ENCODE measurements at places on chromosomes 2 and 18.

DNA sequence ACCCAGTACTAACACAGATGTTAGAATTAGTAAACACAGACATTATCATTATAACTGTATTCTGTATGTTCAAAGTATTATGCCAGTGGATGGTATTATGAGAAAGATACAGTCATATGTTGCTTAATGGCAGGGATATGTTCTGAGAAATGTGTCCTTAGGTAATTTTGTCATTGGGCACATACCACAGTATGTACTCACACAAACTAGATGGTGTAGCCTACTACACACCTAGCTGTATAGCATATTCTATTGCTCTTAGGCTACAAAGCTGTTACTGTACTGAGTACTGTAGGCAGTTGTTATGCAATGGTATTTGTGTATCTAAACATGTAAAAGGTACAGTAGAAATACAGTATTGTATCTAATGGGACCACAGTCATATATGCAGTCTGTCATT, 53.8 kb downstream of the GTF3C3 start:
- no peak for DNase-seq

- DNase-seq = no peak
These were observed 77.0 kb upstream of the PDE1A start for GRCh38 chr2:182503886-182504285.

GRCh38 chr2:127614246-127614645, 31.7 kb upstream of the GPR17 start:
- no peak for DNase-seq

DNA sequence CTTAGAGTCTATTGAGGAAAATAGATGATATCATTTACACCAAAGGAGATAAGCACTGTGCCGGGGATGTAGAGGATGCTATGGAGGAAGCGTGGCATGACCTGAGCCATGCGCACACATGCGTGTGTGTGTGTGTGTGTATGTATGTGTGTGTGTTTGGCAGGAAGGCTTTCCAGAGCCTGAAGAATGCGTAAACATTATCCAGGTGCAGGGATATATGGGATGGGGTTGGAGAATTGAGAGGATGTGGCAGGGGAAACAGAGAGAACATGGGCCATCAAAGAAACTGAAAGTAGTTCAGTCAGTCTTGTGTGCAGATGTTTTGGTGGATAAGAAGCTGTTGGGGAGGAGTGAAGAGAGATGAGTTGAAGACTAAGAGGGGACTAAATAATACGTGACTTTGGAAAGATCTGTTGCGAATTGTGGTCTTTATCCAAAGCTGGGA, 9.3 kb upstream of the STAT1 start:
- DNase-seq = no peak

- no peak for DNase-seq
These were observed 373.4 kb downstream of the NCKAP5 start for GRCh38 chr2:133194777-133195335.

DNA sequence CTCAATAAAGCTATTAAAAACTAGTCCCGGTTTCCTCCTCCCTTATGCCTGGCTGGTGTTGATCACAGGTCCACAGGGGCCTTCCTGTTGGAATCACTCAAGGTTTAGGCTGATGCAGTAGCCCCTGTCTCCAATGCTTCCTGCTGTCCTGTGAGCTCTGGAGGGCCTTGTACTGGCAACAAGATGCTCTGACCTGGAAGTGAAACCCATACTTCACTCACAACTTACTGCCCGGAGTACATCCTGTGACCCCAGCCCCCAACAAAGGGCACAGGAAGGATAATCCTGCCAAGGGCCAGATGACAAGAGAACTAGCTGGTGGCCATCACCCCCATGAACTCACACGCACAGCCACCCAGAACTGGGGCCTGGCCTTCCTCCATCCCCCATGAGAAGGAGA, 50.3 kb downstream of the ZBTB7C start:
- DNase-seq = no peak

DNA sequence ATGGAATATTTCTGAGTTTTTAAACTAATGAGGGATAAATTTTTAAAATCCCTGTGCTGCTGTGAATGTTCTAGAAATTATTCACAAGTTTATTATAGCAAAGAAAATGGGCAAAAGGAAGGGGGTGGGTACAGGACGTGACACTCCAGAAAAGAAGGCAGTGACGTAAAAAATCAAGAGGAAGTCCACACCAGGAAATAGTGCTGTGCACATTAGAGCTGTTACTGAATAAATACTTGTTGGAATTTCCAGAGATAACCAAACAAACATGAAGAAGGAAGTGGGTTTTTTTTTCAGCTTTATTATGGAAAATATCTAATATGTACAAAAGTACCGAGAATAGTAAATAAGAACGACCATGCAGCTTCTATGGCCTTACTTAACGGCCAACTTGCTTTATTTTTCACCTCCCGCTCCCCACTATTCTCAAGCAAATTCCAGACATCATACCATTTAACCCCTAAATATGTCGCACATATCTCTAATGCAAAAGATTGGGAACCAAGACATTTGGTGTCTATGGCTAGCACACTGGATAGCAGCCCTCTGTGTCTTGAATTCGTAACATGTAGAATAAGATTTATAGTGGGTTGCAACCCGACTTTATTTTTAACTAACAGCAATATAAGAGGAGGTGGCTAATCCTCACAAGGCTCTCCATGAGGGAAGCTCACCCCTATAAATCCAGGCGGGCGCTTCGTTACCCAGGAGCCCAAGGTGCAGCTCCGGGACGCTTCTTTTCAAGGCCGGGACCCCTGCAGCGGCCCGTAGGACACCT, 580 bp upstream of the NDUFV2 start:
- no peak for DNase-seq

DNA sequence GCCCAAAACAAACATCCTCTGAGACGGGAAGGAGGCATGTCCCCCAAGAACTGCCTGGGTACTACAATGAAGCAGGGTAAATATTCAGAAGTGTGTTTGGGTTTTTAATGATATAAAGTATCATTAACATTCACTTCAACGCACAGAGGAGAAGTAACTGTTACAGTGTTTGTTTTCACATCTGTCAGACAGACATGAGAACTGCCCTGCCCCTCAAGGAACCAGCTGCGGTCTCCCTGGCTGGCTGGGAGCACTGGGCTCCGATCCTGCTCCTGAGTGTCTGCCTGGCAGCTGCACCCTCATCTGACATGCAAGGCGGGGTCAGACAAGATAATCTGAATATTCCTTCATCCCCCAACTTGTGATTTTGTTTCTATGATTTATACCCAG, 75.6 kb downstream of the MBP start:
- DNase-seq = no peak

GRCh38 chr18:35582899-35583558, 1.5 kb downstream of the GALNT1 start:
- no peak for DNase-seq

- no peak for DNase-seq
These were observed 78.1 kb downstream of the MAP4K4 start for GRCh38 chr2:101775636-101776035.

- no peak for DNase-seq
These were observed 61.2 kb downstream of the PIGN start for GRCh38 chr18:62125702-62126101.

DNA sequence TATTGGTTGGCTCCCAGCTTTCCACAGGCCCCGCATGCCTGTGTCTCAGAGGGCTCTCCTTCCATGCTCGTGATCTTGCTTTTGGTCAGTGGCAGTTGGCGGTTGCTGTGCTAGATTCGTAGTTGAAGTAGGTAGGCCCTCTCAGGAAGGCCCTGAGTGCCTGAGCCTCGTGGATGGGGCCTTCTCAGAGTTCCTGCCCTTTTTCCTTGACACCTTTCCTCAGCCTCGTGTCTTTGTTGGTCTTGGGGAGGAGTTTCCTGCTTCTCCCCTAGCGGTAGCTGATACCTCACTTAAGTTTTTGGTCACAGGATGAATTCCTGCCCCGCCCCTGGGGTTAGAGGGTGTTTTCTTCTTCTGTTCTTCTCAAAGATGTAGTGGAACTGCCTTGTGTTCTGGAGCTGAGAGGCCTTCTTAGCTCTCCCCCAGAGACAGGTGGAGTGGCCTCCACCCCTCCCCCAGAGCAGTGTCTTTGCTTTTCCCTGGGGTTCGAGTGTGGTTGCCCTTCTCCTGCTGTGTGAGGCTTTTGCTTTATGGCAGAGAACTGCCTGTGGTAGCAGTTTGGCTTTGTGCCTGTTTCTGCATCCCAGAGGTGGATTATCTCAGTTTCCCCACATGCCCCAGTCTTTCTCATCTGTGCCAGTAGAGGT, 94.8 kb downstream of the ZNF407 start:
- DNase-seq = no peak

DNA sequence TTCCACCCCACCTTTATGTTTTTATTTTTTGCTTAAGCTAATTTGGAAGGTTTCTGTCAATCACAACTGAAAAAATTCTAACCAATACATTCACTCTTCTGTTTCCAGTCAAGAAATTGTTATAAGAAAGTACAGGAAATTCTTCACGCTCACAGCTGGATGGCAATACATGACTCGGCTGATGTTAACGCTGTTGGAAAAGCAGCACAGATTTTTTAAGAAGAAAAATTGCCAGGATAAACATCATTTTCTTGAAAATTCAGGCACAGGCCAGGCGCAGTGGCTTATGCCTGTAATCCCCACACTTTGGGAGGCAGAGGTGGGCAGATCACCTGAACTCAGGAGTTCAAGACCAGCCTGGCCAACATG, 46.1 kb downstream of the STPG4 start:
- DNase-seq = no peak

GRCh38 chr2:62968168-62968567, 82.5 kb upstream of the OTX1 start:
- no peak for DNase-seq

GRCh38 chr2:226904592-226904991, 68.7 kb downstream of the RHBDD1 start:
- DNase-seq = no peak

Data from stimulated activated CD4-positive, alpha-beta T cell treated with anti-CD3 and anti-CD28 coated beads, TNF-alpha, amount 100 ng/mL, for 1 hour (primary cell).